Inflammatory macrophage treated with lipopolysaccharide for 1 hour (primary cell): ENCODE measurements at places on chromosomes 3 and 15.

- DNase-seq = peak; percentile 40
These were observed 51.0 kb upstream of the EIF1B start for GRCh38 chr3:40258555-40258954.

GRCh38 chr3:154195620-154196356, 74.6 kb downstream of the ARHGEF26 start:
- DNase-seq = no peak

- no peak for DNase-seq
These were observed 38.5 kb downstream of the HDC start for GRCh38 chr15:50227076-50227475.

DNA sequence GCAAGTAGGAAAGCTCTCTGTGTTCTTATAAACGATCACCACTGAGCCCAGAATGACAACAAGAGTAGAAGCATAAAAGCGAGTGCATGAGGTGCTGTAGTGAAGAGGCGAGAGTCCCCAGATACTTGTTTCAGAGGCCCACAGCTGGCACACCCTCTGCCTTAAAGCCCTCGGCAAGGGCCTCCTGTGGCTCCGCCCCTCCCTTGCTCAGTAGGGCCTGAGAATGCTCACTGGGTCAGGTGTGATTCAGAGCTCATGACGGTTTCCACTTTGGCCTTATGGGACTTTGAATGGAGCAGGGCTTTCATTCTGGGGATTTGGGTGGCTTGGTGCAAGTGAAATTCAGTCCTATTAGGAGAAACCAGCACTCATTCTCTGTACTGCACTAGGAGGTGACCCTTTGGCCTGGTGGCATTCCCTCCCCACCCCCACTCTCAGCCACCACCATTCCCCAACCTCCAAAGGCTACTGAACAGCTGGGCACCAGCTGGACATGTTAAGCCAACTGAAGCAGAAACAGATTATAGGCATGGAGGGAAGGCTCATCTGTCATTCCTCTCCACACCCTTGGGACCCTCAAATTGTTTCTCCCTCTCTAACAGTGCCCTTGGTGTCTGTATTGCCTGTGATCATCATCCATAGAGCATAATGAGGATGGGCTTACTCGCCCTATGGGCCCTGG, 109.6 kb upstream of the CTDSPL start:
- DNase-seq = no peak

DNA sequence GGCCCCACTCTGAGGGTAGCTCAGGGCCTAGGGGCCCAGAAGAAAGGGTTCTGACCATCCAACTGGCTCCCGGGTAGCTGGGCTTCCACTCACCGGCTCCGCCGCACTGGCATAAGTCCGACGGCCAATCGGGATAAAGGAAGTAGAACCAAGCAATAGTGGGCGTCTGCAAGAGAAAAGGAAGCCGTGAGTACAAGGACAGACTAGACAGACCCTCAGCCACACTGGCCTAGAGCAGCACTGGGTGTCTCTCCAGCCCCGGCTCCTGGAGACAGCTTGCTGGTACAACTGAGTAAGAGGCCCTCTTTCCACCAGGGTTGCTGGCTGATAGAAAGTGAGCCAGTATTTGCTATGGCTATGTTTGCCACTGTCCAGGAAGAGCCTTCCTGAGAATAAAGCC, 22.4 kb downstream of the BDH1 start:
- no peak for DNase-seq
